ENCODE measurements at places on chromosomes 7 and 10. TPM values are rescaled to one million over a fixed set of nuclear protein-coding genes. Genes with fewer than 3 reads are reported as not detected.

C10orf67 gene
- total RNA-seq = not detected

GPRIN2 gene
- not detected for total RNA-seq

HTR5A gene
- not detected for total RNA-seq

NPFFR1 gene
- total RNA-seq = not detected

AIFM2 gene
- total RNA-seq = 3.6 TPM

PTPRZ1 gene
- total RNA-seq = 0.56 TPM

UBE2H gene
- 88.1 TPM for total RNA-seq

VWC2 gene
- not detected for total RNA-seq

NRCAM gene
- total RNA-seq = 57.6 TPM

TMEM60 gene
- 9.8 TPM for total RNA-seq

PRF1 gene
- not detected for total RNA-seq

HYAL4 gene
- total RNA-seq = under 0.01 TPM

PTPN20 gene
- total RNA-seq = not detected

NT5C3A gene
- total RNA-seq = 17.4 TPM

SSBP1 gene
- 181 TPM for total RNA-seq

GALNT17 gene
- total RNA-seq = not detected

CLDN12 gene
- total RNA-seq = 15.0 TPM

KLF6 gene
- 98.0 TPM for total RNA-seq

TTYH3 gene
- 51.1 TPM for total RNA-seq

MMD2 gene
- not detected for total RNA-seq

RHOBTB1 gene
- total RNA-seq = 28.9 TPM

SUPV3L1 gene
- 26.0 TPM for total RNA-seq

NUPR2 gene
- total RNA-seq = not detected

IGFBP1 gene
- 0.47 TPM for total RNA-seq

CFAP70 gene
- total RNA-seq = 0.27 TPM

SLC29A4 gene
- 2.3 TPM for total RNA-seq

PPP1R3C gene
- 0.72 TPM for total RNA-seq

LRRC4 gene
- 1.3 TPM for total RNA-seq

CLDN4 gene
- total RNA-seq = under 0.01 TPM

GRM8 gene
- total RNA-seq = 0.09 TPM

GCK gene
- 0.27 TPM for total RNA-seq

SPDYE8 gene
- total RNA-seq = not detected

CAV1 gene
- 1,559 TPM for total RNA-seq

PDSS1 gene
- 8.8 TPM for total RNA-seq

EVX1 gene
- total RNA-seq = not detected

INSYN2A gene
- total RNA-seq = under 0.01 TPM

DENND10 gene
- total RNA-seq = 53.7 TPM

TIAL1 gene
- 20.7 TPM for total RNA-seq

ZNF804B gene
- not detected for total RNA-seq

ASZ1 gene
- not detected for total RNA-seq

CLDN15 gene
- 2.3 TPM for total RNA-seq

ADCYAP1R1 gene
- total RNA-seq = under 0.01 TPM

LZTS2 gene
- total RNA-seq = 45.4 TPM

LLCFC1 gene
- not detected for total RNA-seq

KCNH2 gene
- total RNA-seq = not detected

AKR1C8 gene
- total RNA-seq = not detected

CPVL gene
- total RNA-seq = not detected

CPA2 gene
- total RNA-seq = not detected

HGF gene
- total RNA-seq = 4.0 TPM

DLX6 gene
- not detected for total RNA-seq

TMEM229A gene
- total RNA-seq = not detected

ACHE gene
- 0.18 TPM for total RNA-seq

TRPV6 gene
- total RNA-seq = not detected

KNDC1 gene
- under 0.01 TPM for total RNA-seq

TMEM236 gene
- 0.19 TPM for total RNA-seq

MPP7 gene
- 0.56 TPM for total RNA-seq

H2AZ2 gene
- 227 TPM for total RNA-seq

PHKG1 gene
- total RNA-seq = 0.36 TPM

TES gene
- total RNA-seq = 109 TPM

Measured in endothelial cell of coronary artery (primary cell).